Adrenal gland (tissue), 19 donors: ENCODE measurements at places on chromosomes 2 and 18. TPM values are rescaled to one million over a fixed set of nuclear protein-coding genes. Genes with fewer than 3 reads are reported as not detected.
A peak's percentile ranks its signal among the peaks of the same experiment; 100 is the strongest.

Gene LHCGR
- 2.2 TPM for total RNA-seq

Gene SPATS2L
- 30.6 TPM for total RNA-seq

Gene FAM228A
- total RNA-seq, result 2.4 TPM

Gene UGT1A8
- total RNA-seq, result not detected

Gene RTP5
- total RNA-seq, result not detected

Gene ATP5MC3
- 185 TPM for total RNA-seq

Gene PDCL3
- 9.6 TPM for total RNA-seq

Gene ARHGEF4
- 8.1 TPM for total RNA-seq

Gene RRM2
- total RNA-seq, result 3.1 TPM

Gene GALNT13
- total RNA-seq, result 6.4 TPM

Gene UPP2
- total RNA-seq, result not detected

DNA sequence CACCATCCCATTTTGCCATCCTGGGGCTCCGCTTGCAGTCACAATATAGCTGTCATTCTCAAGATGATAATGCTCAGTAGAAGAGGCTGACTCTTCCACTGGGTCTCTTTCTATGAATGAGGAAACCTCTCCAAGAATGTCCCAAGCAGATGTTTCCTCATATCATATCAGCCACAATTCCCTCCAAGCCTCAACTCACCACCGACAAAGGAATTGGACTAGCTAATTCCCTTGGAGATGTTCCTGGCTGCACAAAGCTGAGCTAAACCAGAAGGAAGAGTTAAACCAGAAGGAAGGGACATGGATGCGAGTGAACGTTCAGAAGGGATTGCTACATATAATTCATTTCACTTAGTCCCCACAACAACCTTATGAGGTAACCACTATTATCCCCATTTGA is 65.0 kb upstream of the NPAS2 start:
- DNase-seq, result no peak
- no peaks in the 10 kb centered on the region for H3K36me3 ChIP-seq
- no peak overlapping the region for H3K4me3 ChIP-seq
- H3K4me1 ChIP-seq, result peaks cover 20% of the 10 kb centered on the region
- no peaks in the 10 kb centered on the region for H3K27me3 ChIP-seq

DNA sequence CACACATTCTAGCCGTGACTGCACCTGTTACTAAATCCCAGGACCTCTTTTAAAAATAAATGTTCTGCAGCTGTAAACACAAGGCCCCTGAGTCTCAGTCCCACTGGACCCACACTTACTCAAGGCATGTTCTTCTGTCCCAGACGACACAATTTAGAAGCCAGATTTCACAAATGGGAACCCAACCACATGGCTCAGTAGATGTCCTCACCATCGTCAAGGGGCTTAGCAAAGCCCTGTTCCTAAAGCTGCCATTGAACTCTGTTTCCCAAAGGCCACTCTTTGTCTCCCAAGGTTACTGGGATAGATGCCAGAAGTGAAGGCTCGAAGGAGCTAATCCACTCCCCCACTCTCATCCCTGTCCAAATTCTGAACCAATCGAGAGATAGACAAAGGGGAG is 301.0 kb downstream of the GALR1 start:
- no peaks in the 10 kb centered on the region for H3K36me3 ChIP-seq
- no peaks in the 10 kb centered on the region for H3K4me1 ChIP-seq
- no peak overlapping the region for H3K27ac ChIP-seq
- no peak for DNase-seq
- H3K4me3 ChIP-seq, result no peak overlapping the region

GRCh38 chr2:58914733-58915505 is 673.8 kb upstream of the FANCL start:
- no peaks in the 10 kb centered on the region for H3K27me3 ChIP-seq
- no peaks in the 10 kb centered on the region for H3K4me1 ChIP-seq
- DNase-seq, result no peak
- no peaks in the 10 kb centered on the region for H3K36me3 ChIP-seq

GRCh38 chr2:88720399-88720798 is 28.9 kb downstream of the RPIA start:
- DNase-seq, result no peak
- no peaks in the 10 kb centered on the region for H3K27me3 ChIP-seq
- H3K27ac ChIP-seq, result no peak overlapping the region
- H3K36me3 ChIP-seq, result no peaks in the 10 kb centered on the region
- H3K4me1 ChIP-seq, result no peaks in the 10 kb centered on the region

GRCh38 chr2:47083886-47084687 is 71.0 kb downstream of the STPG4 start:
- H3K27me3 ChIP-seq, result no peaks in the 10 kb centered on the region
- no peaks in the 10 kb centered on the region for H3K36me3 ChIP-seq
- no peak overlapping the region for H3K4me3 ChIP-seq
- peak overlapping the region; percentile 78 for H3K27ac ChIP-seq
- H3K4me1 ChIP-seq, result peaks cover 68% of the 10 kb centered on the region

DNA sequence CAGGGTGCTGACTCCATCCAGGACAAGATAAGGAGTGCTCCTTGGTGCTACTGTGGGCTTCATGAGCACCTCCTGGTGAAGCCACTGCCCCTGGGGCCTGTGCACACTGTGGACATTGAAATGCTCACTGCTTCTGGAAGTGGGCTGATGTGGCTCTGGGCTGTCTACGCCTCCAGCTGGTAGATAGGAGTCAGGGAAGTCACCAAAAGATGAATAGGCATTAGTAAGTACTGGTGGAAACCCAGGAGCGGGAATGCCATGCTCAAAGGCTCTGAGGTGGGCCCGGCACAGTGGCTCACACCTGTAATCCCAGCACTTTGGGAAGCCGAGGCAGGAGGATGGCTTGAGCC is 79.2 kb upstream of the MSH2 start:
- no peak for DNase-seq
- no peak overlapping the region for H3K27ac ChIP-seq
- no peaks in the 10 kb centered on the region for H3K27me3 ChIP-seq
- H3K4me1 ChIP-seq, result peaks cover 6% of the 10 kb centered on the region
- H3K4me3 ChIP-seq, result no peak overlapping the region

GRCh38 chr2:156325688-156326525 is 6.6 kb downstream of the NR4A2 start:
- H3K4me1 ChIP-seq, result peaks cover 13% of the 10 kb centered on the region
- no peak overlapping the region for H3K4me3 ChIP-seq
- H3K27me3 ChIP-seq, result no peaks in the 10 kb centered on the region
- no peak for DNase-seq
- H3K36me3 ChIP-seq, result peaks cover 29% of the 10 kb centered on the region

GRCh38 chr2:130372055-130372832 is 16.4 kb downstream of the PTPN18 start:
- no peaks in the 10 kb centered on the region for H3K27me3 ChIP-seq
- no peaks in the 10 kb centered on the region for H3K36me3 ChIP-seq
- H3K4me3 ChIP-seq, result peak overlapping the region; percentile 82
- peak; percentile 91 for DNase-seq
- no peaks in the 10 kb centered on the region for H3K4me1 ChIP-seq
- H3K27ac ChIP-seq, result peak overlapping the region; percentile 86

DNA sequence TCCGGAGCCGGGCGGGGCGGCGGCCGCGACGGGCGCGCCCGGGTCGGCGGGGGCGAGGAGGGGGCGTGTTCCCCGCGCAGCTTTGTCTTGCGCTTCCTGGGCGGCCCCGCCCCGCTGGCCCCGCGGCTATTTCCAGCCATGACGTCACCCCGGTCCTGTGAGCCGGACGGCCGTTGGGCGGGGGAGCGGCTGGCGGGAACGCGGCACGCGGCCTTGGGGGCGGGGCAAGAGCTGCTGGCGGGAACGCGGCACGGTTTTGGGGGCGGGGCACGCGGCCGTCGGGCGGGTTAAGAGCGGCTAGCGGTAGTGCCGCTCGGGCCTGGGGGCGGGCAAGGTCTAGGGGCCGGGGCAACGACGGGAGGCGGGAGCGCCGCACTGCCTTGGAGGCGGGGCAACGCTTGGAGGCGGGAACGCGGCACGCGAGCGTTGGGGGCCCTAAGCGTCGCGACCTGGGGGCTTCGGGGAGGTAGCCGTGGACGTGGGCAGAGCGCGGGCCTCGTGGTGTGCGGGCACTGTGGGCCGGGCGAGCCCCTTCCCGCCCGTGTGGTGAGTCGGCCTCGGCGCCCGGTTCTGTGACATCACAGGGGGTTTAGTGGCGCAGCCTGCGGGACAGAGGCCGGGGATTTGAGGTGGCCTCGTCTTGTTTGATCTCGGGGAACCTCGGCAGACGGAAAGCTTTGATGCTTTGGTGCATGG is 704 bp downstream of the KLF11 start:
- H3K27me3 ChIP-seq, result no peaks in the 10 kb centered on the region
- H3K4me3 ChIP-seq, result no peak overlapping the region
- peaks cover 26% of the 10 kb centered on the region for H3K36me3 ChIP-seq
- peak overlapping the region; percentile 96 for H3K27ac ChIP-seq
- DNase-seq, result peak; percentile 99

DNA sequence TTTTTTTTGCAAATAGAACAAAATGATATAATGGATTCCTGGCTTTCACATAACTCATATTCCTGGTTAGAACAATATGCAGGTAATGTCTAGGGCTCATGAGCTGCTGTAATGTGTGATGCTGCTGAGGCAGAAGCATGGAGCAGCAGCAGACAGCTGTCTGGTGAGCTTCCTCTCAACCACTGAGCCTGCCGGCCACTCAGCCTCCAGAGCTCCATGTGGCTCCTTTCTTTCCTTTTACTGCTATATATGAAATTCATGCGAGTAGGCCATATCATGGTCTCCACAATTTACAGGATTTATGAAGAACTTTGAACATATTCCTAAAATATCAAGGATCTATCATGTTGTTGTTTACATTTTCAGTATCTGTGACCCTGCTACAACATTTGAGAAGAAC is 120.9 kb downstream of the MEP1B start:
- no peaks in the 10 kb centered on the region for H3K4me1 ChIP-seq
- no peak for DNase-seq
- no peak overlapping the region for H3K4me3 ChIP-seq
- no peaks in the 10 kb centered on the region for H3K36me3 ChIP-seq
- no peak overlapping the region for H3K27ac ChIP-seq

DNA sequence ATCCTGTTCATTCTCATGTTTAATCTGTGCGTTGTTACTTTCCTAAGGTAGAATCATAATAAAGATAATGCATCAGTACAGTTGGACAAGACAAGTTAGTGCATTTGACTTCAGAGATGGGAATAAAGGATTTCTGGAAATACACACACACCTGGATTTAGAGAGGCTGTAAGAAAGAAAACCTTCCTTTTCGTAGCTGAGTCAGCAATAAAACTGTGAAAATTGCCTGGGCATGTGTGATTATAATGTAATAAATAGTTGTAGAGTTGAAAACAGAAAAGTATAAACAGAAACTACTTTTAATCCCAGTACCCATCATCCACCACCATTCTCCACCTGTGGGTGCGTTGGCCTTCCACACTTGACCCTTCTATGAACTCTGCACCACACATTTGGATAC is 15.4 kb downstream of the CFAP53 start:
- H3K27me3 ChIP-seq, result no peaks in the 10 kb centered on the region
- H3K4me3 ChIP-seq, result no peak overlapping the region
- no peak overlapping the region for H3K27ac ChIP-seq

- no peaks in the 10 kb centered on the region for H3K27me3 ChIP-seq
- H3K27ac ChIP-seq, result no peak overlapping the region
- no peaks in the 10 kb centered on the region for H3K36me3 ChIP-seq
- H3K4me1 ChIP-seq, result no peaks in the 10 kb centered on the region
Measured at GRCh38 chr2:159695795-159696448, 16.4 kb upstream of the MARCHF7 start.

GRCh38 chr18:47422524-47422923 is 171.1 kb upstream of the SKOR2 start:
- no peak for DNase-seq
- H3K36me3 ChIP-seq, result no peaks in the 10 kb centered on the region
- no peak overlapping the region for H3K27ac ChIP-seq
- no peaks in the 10 kb centered on the region for H3K4me1 ChIP-seq
- peaks cover 1% of the 10 kb centered on the region for H3K27me3 ChIP-seq

GRCh38 chr2:201490291-201490690 is 38.8 kb downstream of the STRADB start:
- H3K27ac ChIP-seq, result no peak overlapping the region
- DNase-seq, result no peak
- H3K4me1 ChIP-seq, result no peaks in the 10 kb centered on the region
- no peaks in the 10 kb centered on the region for H3K27me3 ChIP-seq
- H3K4me3 ChIP-seq, result no peak overlapping the region

DNA sequence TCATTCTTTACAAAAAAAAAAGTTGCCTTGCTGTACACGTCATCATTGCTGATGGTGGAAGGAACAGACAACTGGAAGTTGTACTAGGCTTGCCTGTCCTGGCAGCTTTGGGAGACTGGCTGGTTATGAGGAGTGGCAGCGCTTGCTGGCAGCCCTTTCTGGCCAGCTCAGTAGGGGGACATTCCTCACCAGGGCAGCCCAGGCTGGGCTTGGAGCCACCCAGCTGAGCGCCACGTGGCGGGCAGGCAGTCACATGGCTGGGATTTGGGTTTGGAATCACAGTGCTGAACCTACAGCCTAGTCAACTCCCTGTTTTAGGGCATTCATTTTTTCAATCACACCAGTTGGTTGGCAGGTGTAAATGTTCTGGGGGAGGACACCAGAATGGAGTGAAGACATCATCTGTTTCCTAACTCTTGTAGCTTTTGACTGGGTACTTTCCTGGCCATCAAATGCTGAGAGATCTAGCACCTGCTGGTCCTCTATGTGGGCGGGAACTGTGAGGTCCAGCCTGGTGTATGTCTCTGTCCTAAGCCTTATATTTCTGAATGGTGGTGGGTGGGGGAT is 139.3 kb downstream of the SETBP1 start:
- H3K36me3 ChIP-seq, result no peaks in the 10 kb centered on the region
- no peaks in the 10 kb centered on the region for H3K27me3 ChIP-seq
- H3K4me1 ChIP-seq, result no peaks in the 10 kb centered on the region
- H3K4me3 ChIP-seq, result no peak overlapping the region
- DNase-seq, result no peak

DNA sequence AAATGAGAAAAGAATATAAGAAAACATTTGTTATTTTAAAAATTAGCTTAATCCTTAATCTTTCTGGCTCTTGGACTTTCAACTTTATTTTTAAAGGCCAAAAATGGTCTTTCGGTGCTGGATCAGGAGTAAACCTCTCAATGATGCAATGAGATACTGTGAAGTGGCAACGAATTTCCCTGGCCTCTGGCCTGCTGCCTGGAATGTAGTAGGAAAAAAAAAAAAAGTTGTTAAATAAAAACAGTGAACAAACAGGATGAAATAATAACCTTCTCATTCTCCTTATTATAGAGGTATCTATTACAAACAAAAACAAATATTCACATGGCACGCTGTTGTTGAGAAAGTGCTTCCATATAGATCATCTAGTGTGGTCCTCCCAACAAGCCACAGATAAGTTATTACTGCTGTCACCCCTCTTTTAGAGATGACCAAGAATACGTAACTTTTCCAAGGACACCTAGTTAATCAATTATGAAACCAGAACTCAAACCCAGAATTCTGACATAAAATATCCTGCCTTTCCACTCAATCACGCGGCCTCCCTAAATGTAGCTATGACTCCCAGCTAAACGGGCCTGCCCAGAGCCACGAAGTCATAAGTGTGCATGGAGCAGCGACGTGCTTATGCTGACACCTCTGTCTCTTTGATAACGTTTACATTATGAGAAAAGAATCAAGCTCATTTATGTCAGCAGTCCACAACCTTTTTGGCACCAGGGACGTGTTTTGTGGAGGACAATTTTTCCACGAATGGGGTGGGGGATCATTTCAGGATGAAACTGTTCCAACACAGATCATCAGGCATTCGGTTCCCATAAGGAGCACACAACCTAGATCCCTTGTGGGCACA is 170.9 kb downstream of the BCL2 start:
- H3K27me3 ChIP-seq, result no peaks in the 10 kb centered on the region
- H3K4me1 ChIP-seq, result no peaks in the 10 kb centered on the region
- no peak overlapping the region for H3K4me3 ChIP-seq
- H3K27ac ChIP-seq, result no peak overlapping the region
- peak; percentile 26 for DNase-seq
